DMS53 (cell line): ENCODE measurements at places on chromosomes 7 and 10.

DNA sequence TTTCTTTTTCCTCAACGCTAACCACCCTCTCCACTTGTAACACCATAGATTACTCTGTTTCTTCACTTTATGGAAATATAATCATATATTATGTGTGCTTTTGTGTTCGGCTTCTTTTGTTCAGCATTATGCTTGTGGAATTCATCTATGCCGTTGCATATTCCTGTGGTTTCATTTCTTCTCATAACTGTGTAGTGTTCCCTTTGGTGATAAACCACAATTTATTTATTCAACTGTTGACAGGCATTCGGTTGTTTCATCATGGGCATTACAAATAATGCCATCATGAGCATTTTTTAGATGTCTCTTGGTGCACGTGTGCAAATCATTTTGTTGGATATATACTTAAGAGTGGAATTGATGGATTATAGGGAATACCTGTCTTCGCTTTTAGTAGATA is 12.1 kb downstream of the AVL9 start:
- no peak for DNase-seq

DNA sequence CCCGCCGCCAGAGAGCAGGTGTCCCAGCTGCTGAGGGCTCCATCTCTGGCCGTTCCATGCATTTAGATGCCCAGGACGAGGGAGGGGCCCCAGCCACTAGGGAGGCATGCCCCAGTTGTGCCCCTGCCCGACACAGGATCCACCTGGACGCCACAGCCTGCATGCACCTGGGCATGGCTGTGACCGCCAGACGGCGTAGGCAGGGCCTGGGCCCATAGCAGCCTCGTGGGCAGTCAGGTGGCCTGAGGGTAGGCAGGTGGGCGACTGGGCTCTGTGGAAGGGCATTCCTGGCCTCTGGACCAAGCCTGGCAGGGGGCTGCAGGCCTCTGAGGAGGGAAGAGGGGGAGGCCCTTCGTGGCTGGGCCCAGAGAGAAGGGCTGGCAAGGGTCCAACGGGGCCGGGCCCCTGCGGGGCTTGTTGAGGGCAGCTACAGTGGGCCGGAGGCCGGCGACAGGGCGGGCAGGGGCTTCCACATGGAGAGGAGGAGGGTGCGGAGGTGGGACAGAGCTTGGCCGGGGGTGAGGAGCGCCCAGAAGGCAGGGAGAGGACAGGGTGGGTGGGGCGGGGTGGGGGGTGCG is 76.0 kb upstream of the NKX6-2 start:
- DNase-seq = no peak

DNA sequence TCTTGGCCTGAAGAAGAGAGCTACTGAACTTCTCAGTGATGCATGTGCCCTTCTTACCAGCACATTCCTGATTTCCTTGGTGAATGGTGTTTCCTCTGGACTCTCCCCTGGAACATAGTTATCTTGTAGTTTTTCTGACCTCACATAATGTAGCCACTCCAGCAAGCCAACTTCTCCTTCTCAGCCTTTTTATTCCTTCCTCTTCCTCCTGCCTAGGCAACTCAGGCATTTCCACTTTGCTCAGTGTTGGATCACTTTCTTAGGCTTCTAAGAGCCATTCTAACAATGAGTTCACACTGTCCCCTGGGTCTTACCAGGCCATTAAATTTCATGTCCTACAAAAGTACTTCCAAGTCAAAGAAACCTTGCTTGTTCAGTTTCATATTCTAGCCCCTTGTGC is 3.6 kb upstream of the PTTG1IP2 start:
- no peak for DNase-seq

- peak; percentile 29 for DNase-seq
These were observed 64.5 kb downstream of the NAMPT start for GRCh38 chr7:106220307-106220706.

GRCh38 chr10:18668026-18668425 is 8.8 kb downstream of the ARL5B start:
- no peak for DNase-seq

- DNase-seq = no peak
These were observed 351.3 kb upstream of the BMPER start for GRCh38 chr7:33554046-33554445.

GRCh38 chr7:75626954-75627353 is 111.8 kb downstream of the HIP1 start:
- DNase-seq = peak; percentile 41

- DNase-seq = no peak
These were observed 72.9 kb downstream of the MTPN start for GRCh38 chr7:135904282-135904681.

DNA sequence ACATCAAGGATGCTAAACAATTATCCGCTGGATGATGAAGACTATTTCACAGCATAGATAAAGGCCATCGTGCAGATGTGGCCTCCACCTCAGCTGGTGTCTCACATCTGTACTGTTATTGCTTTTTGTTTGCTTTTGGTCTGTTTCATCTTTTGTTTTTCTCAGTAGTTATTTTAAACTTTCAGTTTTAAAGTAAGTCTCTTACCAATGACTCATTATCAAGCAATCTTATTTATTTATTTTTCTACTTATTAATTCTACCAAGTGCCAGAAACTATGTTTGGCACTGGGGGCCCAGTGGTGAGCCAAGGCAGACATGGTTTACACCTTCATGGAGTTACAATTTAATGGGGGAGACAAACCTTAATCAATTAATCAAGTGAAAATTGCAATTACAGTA is 250.9 kb upstream of the TMEM72 start:
- DNase-seq = no peak

DNA sequence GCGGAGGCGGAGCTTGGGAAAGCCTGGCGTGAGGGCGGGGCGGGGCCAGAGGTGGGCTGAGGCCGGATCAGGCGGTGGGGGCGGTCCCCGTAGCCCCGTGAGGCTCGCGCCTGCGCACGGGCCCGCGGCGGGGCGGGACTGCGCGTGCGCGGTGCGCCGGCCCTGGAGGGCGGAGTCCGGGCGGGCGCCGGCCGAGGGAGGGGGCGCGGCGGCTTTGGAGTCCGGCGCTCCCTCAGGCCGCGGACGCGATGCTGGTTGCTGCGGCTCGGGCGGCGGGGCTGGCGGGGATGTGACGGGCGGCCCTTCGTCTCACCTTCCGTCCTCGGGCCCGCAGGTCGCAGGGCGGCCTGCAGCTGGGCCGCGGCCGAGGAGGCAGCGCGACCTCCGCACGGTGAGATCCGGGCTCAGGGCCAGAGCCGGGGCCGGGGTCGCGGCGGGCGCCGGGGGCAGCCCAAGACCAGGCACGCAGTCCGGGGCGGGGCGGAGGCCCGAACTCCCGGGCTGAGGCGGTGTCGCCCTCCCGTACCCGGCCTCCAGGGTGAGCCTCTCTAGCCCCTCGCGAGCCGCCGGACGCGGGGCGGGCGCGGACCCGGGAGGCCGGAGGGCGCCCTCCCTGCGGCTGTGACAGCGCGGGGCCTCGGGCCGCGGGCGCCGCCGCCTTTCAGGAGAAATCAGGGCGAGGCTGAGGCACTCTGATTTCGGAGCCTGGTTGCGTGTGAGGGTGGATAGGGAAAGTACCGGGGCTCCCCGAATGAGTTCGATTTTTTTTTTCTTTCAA is at the start of gene CCSER2:
CCSER2 (plus strand) TSS at position 172 of the 778 bp plus-strand sequence. CDS start 42,464 bp downstream, outside the sequence.
- DNase-seq = peak; percentile 71

DNA sequence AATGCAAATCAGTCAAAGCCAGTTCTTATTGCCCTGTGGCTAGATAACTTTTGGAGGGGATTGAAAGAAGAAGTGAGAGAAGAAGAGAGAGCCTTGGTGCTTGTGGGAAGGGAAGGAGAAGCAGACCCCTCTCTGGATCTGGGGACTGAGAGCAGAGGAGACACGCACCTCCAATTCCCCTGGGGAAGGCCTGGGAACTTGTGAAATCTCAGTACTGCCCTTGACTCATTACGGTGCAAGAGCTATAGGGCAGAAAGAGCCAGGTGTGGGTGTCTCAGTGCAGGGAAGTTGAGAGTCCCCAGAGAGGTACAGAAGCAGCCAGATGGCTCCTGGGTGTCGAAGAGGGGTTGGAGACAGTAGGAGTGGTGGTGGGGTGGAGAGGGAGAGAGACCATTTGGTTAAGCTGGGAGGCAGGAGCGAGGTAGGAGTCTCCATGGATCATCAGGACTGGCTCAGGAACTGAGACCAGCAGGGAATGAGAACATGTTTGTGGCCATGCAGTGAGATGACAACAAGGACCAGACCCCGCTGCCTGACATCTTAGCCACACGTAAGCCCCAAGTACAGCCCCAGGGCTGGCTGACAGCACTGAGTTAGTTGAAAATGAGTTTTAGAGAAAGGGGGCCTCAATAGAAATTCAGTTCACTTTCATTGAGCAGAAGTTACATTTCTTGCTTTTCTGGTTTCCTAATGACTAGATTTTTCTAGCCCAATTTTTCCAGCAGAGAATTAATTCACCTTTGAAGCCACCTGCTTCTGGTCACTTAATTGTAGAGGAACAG is 238.2 kb downstream of the BUB3 start:
- DNase-seq = no peak

DNA sequence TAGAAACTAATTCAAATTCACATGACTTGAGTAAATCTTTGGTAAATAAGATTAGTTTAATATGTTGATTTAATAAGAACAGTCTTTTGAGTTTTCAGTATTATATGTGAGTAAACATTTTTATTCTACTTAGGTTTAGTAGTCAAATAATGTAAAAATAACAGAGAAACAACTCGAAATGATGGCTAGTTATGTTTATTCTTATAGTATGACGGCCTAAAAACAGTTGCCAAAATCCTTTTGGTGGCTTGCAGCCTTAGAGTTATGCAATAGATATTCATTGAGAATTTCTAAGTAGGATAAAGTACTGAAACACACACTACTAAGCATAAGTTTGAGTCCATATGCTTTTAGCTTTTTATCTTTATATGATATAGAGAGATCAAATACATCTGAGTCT is 184.8 kb downstream of the GNAI1 start:
- DNase-seq = no peak

- DNase-seq = no peak
These were observed 20.3 kb downstream of the CHAT start for GRCh38 chr10:49634069-49634660.

DNA sequence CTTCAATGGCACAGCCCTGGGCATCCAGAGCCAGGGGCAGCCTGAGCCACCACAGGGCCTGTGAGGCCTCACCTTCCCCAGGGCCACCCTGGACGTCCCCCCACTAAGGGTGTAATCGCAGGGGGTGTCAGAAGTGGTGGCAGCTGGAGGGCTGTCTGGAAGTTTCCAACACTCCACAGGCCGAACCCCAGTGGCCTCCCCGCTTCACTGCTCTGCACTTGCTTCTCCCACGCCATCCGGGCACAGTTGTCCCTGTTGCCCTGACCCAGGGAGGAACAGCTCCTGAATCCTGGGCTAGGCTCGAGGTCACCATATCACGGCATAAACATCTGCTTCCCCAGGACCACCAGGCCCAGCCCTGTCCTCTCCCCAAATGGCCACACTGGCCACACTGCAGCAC is 276.6 kb downstream of the MAD1L1 start:
- DNase-seq = no peak

DNA sequence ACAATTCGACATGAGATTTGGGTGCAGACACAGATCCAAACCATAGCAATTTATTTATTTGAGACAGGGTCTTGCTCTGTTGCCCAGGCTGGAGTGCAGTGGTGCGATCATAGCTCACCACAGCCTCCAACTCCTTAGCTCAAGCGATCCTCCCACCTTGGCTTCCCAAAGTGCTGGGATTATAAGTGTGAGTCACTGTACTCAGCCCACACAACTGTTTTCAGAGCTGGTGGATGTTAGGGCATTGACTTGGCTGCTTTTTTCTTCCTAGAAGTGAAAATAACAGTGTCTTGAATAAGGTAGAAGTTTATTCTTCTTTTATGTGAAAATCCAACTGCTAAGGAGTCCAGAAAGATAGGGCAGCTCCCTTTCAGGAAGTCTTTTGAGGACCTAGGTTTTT is 132.1 kb downstream of the CCDC3 start:
- DNase-seq = no peak

DNA sequence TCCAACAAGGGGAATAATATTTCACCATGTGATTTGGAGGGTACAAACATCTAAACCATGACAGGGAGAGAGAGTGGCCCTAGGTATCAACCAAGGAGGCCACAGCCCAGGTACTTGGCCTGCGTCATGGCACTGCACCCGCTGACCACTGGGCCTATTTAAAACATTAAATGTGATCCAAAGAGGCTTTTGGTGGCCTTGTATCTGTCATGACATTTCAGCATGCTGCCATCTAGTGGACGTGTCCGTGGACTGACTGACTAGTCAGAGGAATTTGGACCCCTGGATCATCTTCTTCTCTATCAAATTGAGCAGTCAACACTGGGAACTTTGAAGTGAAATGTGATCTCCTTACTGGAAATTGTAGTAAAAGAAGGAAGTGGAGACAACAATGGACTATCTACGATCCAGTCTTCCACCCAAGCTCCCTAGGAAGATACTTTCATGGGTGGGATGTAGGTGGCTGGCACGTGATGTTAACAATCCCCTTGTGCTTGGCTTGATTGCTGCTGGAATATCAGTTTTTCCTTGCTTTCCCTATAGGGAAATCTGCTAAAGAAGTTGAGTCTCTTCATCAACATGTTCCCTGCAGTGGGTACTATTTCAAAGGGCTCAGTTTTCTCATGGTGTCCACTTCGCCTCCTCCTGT is 24.6 kb upstream of the ITGA8 start:
- DNase-seq = peak; percentile 80

GRCh38 chr10:2081501-2081900 is 344.2 kb upstream of the ADARB2 start:
- no peak for DNase-seq

DNA sequence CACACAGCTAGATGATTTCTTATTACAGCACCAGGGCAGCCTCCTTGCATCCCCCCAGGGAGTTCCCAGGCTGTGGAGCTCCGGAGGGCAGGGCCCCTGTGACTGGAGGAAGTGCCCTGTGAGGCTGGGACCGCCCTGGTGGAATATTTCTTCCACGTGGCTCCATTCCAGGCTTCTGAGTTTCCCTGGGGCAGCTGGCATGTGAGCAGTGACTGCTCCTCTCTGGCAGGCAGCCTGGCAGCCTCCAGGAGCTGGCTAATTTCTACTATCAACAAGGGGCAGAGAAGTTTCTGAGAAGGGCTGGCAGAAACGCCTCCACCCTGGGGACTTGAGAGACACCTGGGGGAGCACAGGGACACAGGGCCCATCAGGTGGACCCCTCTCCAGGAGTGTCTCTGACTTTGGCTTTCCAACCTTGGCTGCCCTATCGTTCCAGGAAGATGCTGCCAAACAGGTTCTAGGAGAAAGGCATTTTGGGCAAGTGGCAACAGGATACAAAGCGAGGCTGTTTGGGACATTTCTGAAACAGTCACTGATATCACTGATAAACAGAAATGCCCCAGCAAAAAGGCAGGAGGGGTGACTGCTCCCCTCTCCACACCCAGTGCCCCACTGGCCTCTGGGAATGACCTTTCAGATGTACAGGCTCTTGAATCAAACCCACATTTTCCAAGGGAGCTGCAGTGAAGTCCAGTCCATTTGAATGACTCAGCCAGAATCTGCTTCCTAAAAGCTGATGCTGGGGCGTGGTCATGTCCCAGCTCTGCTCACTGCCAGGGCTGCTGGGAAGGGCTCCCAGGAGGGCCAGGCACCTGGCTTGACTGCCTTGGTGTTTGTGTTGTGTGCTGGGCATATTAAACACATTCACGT is 16.1 kb downstream of the MYOF start:
- DNase-seq = peak; percentile 85
